Body of pancreas (tissue), 4 donors: ENCODE measurements at places on chromosomes 7 and 10.

DNA sequence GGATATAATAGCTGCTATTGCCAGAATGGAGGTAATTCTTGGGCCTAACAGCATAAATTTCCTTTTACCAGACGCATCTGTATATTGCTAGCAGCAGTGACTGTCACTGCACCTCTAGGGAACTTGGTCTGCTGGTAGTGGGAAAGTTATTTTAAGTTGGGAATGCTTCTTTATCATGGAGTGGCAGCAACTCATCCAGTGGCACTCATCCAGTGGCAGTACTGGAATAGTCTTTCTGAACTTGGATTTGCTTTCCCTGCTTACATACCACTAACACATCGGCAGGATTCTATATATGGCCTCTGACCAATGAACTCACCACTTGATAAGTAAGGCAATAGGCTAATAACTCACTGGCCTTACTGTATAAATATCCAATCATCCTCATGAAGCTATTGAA lies 22.0 kb upstream of the ICA1 start:
- DNase-seq, result no peak

DNA sequence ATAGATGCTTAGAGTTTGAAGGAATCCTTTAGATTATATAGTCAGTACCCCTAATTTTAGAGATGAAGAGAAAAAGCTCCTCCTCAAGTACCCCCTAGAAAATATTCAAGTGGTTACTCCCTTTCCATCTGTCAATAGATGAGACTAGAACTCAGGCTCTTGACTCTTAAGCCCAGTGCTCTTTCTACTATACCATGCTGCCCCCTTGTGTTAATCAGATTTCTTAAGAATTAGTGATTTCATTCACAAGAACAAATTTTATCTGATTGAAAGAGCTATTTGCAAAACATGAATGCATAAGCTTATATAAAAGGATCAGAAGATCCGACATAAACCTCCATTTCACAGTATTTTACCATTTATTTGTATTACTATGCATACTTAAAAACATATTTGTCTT lies 179.3 kb downstream of the TFEC start:
- DNase-seq, result no peak

DNA sequence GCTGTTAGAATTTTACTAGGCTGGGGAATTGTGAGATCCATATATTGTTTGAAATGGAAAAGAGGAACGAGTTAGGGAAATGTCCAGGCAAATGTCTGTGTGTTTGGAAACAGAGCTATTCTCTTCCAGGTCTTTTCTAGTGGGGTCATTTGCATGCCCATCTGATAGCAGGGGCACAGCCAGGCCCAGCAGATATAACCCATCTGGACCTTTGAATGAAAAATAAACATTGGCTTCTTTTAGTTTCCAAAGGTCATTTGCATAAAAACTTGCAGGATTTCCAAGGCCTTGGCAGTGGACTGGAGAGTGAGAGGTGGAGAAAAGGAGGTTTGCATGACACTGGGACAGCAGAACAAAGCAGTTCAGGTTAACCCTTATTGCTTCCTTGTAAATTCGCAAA lies 188.0 kb upstream of the GPR26 start:
- DNase-seq, result peak; percentile 46

GRCh38 chr10:61486738-61487396 lies 33.7 kb upstream of the TMEM26 start:
- no peak for DNase-seq

DNA sequence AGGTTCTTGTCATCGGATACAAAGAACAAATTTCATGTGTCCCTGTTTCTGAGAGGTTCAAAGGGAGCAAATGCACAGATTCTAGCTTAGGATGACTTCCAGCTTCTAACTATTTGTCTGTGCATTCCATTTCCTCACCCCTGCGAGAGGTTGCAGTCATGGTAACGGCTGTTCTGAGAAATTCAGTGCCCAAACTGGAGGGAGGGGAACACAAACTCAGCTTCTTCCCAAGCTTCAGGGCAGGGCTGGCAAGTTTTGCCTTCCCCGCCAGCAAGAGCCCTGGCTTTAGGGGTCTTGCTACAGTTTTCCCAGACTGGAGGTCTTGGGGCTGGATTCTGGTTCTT lies 11.1 kb downstream of the FAS start:
- DNase-seq, result no peak

GRCh38 chr7:47739301-47739875 lies 157.5 kb upstream of the TNS3 start:
- no peak for DNase-seq

DNA sequence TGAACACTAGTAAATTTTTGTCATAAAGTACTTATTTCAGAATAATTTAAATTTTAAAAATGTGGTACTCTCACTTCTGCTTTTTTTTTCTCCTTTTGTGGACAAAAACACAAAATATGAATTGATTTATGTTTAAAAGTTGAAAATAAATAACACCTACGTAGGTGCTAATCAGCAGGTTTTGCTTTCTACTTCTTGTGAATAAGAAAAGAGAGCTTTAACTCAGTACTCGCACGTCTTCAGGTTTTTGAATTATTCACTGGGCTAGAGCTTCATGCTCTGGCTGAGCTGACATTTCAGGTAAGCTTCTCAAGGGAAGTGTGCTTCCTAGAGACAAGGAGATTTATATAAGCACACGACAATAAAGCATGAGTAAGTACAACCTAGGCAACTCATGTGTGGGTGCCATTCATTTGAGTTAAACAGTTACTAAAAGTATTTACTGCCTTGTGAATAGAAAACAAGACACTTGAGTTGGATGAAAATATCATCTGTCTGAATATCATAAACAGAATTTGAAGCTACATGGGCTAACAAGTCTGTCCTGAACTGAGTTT lies 190.0 kb upstream of the POT1 start:
- no peak for DNase-seq

- no peak for DNase-seq
These were observed 27.0 kb upstream of the ZPBP start for GRCh38 chr7:50119815-50120637.

- no peak for DNase-seq
These were observed 25.1 kb downstream of the CPEB3 start for GRCh38 chr10:92265687-92266258.

GRCh38 chr10:50394832-50395231 lies 143.5 kb upstream of the ASAH2 start:
- no peak for DNase-seq

- DNase-seq, result no peak
These were observed 858 bp downstream of the CCDC136 start for GRCh38 chr7:128792471-128793180.
